Kidney (tissue), 22 donors: ENCODE measurements at places on chromosomes 7 and 10.
A peak's percentile ranks its signal among the peaks of the same experiment; 100 is the strongest.

DNA sequence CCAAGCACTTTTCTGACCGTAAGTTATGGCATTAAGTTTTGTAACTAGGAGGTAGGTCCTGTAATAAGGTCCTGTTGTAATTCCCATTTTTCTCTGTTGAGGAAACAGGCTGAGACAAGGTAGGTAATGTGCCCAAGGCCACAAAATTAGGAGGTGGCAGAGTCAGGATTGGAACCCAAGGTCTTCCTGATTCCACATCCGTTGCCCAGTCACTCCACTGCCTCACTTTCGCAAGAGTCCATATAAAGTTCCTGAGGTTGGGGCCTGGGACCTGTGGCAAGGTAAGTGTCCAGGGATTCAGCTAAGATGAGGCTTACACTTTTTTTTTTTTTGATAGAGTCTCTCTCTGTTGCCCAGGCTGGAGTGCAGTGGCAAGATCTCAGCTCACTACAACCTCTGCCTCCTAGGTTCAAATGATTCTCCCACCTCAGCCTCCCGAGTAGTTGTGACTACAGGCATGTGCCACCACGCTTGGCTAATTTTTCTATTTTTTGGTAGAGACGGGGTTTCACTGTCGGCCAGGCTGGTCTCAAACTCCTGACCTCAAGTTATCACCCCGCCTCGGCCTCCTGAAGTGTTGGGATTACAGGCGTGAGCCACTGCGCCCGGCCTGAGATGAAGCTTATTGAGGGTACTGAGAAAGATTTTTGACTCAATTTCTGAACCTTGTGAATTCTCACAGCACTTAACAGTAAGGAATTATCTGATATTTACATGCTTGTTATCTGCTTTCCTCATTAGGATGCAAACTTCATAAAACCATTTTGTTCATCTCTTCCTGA lies 20.3 kb upstream of the GNA12 start:
- DNase-seq, result no peak

GRCh38 chr10:72834183-72834825 lies 59.2 kb upstream of the OIT3 start:
- peak; percentile 70 for DNase-seq

DNA sequence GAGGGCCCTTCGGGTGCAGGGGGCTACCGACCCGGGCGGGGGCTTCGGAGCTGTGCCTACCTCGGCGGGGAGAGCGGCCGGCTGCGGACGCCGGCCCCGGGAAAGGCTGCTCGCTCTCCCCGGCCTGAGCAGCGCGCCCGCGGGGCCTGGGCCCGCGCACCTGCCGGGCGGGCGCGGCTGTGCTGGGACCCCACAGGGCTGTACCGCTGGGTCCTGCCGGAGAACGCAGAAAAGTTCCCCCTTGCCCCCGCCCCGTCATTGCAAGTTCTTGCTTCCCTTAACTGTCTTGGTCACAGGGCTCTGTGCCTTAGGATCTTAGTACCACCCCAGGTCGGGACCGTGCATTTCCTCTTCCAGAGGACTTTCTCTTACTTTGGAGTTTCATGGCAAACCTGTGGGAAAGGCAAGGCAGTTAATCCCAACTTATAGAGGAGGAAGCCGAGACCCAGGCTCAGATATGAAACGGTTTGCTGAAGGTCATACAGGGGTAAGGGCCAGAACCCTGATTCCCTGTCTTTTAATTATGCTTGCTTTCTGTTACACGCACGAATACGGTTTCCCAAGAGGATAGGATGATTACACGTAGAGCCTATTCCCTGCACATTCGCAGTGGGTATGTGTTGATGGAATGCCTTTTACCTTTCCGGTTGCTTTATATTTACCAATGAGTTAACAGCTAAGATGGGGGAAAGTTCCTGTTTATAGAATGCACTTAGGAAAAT lies 652 bp downstream of the PCGF5 start:
- DNase-seq, result no peak

DNA sequence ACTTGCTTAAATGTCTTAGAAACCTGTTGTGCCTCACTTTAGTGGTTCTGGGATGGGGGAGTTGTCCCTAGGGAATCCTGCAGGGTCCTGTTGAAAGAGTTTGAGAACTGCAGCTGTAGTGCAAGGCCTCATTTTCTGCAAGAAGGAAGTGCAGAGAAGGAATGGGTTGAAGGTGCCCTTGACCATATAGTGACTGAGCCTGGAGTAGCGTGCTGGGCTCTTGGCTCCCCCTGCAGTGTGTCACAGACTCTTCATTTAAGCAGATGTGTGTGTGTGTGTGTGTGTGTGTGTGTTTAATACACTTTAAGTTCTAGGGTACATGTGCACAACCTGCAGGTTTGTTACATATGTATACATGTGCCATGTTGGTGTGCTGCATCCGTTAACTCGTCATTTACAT lies 92.2 kb downstream of the GRK5 start:
- no peak for DNase-seq

DNA sequence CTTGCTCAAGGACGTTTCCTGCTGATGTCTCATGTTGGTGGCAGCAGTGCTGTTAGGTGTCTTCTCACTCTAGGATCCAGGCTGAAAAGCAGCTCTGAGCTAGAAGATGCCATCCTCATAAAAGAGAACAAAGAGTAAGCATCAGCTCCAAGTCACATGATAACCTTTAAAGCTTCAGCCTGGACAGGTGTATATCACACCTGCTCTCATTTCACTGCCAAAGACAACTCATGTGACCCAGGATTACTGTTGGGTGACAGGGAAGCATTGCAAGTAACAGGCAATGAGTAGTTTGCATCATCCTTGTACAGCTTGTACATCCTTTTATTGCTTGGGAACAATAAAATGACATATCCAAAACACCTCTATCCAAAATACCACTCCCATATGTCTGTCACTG lies 423.4 kb upstream of the DPP6 start:
- no peak for DNase-seq

DNA sequence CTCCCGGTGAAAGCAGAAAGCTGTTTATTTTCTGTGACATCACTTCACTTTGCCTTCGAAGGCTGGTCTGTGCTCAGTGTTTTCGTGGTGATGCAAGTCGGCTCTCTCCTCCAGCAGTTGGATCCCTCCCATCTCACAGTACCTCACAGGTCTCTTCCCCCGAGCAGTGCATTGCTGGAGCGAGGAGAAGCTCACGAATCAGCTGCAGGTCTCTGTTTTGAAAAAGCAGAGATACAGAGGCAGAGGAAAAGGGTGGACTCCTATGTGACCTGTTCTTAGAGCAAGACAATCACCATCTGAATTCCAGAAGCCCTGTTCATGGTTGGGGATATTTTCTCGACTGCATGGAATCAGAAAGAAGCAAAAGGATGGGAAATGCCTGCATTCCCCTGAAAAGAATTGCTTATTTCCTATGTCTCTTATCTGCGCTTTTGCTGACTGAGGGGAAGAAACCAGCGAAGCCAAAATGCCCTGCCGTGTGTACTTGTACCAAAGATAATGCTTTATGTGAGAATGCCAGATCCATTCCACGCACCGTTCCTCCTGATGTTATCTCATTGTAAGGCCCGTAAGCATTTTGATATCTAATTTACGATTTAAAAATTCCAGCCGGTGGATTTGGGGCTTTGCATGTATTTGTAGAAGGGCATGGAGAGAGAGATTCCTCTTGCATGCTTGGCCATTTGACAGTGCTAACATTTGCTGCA lies at the start of gene LGI1:
Gene LGI1 (plus strand): TSS at position 136 of the 707 bp plus-strand sequence. CDS start 209 bp downstream, at position 345.
- DNase-seq, result no peak

GRCh38 chr7:51376420-51377092 lies 59.9 kb upstream of the COBL start:
- peak; percentile 26 for DNase-seq

DNA sequence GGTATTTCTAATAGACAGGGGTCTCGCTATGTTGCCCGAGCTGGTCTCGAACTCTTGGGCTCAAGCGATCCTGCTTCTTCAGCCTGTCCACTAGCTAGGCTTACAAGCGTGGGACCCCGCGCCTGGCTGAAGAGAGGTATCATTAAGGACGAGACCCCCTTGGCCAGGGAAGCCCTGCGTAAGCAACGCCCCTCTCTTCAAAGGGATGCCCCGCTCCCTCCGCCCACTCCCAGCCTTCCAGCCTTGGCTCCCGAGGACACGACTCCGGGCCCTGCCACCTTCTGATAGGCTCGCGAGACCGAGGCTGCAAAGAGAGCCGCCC lies 220 bp upstream of the ZKSCAN5 start:
- peak; percentile 99 for DNase-seq

- no peak for DNase-seq
These were observed 72.0 kb downstream of the RNF216 start for GRCh38 chr7:5709347-5709950.

GRCh38 chr10:7547829-7548228 lies 118.9 kb downstream of the ITIH5 start:
- DNase-seq, result no peak

DNA sequence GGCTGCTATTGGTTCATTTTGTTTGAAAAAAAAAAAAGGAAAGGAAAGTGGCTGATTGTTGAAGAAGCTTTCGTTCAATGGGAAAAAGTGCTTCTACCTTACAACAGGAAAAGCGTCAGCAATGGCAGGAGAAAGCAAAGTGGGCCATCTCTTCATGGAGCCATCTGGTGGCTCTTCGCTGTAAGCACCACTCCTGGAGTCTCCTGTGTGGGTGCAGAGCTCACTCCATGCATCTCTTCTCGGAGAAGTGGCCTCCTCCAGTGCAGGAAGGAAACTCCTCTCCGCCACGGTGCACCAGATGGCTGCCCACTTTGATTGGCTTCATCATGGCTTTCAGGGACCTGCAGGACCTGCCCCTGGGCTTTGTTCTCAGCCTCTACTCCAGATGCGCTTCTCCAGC lies 250.9 kb downstream of the PTEN start:
- peak; percentile 42 for DNase-seq

- DNase-seq, result no peak
These were observed 125.3 kb downstream of the NEURL1 start for GRCh38 chr10:103618575-103619423.

GRCh38 chr7:115363916-115364315 lies 442.0 kb downstream of the MDFIC start:
- DNase-seq, result no peak

DNA sequence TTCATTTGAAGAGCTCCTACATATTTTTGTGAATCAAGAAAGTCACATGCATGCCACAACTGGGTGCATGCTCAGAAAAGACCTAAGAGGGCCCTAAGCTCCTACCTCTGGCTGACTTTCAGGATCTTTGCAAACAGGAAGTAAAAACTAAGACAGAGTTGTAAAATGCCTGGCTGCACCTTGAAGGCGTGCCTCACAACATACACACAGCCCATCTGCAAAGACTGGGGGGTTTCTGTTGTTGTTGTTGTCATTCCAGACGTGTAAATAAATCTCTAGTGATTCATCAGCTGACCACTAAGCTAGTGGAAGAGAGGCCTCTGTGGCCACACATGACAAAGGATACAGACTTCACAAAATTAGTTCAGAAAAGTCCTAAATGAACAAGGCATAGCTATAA lies 31.8 kb downstream of the SMURF1 start:
- no peak for DNase-seq

DNA sequence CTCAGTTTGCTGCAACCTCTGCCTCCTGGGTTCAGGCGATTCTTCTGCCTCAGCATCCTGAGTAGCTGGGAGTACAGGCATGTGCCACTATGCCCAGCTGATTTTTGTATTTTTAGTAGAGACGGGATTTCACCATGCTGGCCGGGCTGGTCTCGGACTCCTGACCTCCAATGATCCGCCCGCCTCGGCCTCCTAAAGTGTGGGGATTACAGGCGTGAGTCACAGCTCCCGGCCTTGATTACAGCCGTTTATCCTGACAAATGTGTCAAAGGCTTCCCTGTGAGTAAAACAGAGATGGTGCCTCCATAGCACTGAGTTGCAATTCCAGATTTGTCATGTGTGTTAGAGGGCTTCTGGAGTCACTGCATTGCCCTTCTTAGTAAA lies 273.7 kb downstream of the CCDC3 start:
- DNase-seq, result no peak

GRCh38 chr10:73920089-73920488 lies 9.2 kb downstream of the PLAU start:
- DNase-seq, result no peak

- DNase-seq, result no peak
These were observed 1.8 kb downstream of the REEP3 start for GRCh38 chr10:63522995-63523394.

GRCh38 chr10:119120413-119120867 lies 16.5 kb downstream of the DENND10 start:
- DNase-seq, result no peak

GRCh38 chr7:129859183-129859582 lies 93.6 kb downstream of the UBE2H start:
- DNase-seq, result no peak

- DNase-seq, result no peak
These were observed 4.6 kb upstream of the TSPAN15 start for GRCh38 chr10:69446650-69447151.

GRCh38 chr10:21238044-21238443 lies 287.4 kb downstream of the SKIDA1 start:
- DNase-seq, result no peak

- DNase-seq, result no peak
These were observed 127.2 kb downstream of the CELF2 start for GRCh38 chr10:11144626-11145494.

- DNase-seq, result no peak
These were observed 4.6 kb downstream of the AGMO start for GRCh38 chr7:15557186-15557585.

DNA sequence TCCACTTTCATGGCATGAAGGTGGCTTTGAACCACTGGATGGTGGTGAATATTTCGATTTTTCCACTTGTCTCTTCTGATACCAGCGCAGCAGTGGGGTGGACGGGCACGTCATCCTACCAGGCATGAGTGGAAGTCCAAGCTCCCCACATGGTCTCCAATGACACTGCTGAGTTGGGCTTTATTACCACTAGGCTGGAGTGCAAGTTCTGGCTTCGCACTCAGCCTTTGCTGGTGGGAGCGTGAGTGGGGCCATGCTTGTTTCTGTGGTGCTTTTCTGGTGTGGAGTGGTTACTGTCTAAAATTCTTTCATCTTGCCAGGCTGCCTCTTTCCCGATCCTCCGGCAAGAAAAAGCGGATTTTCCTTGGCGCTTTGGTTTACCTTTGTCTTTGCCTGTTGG lies 70.1 kb upstream of the SDK1 start:
- DNase-seq, result no peak

DNA sequence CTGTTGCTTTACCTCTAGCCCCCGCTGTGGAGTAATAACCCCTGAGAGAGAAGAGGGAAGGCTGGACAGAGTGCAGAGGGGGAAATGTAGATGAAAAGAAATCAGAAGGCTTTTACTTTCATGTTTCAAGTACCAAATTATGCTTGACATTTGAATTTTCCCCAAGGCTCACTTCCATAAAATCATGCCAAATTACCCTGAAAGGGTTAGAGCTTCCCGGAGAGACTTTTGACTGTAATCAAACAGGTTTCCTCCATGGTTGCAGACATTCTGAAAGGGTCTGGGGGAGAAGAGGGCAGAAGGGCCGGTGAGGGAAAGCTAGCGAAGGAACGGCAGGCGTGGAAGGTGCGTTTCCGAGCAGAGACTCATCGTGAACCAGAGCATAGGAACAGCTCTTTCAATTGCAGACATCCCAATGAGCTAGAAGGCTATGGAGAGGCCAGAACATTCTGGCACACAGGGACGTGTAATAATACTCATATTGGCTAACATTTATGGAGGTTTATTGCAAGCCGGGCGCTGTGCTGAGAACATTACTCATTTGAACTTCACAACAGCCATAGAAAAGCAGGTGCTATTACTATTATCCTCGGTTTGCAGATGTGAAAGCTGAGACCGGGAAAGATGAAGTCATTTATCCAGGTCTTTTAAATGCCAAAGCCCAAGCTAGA lies 620.8 kb upstream of the AUTS2 start:
- no peak for DNase-seq

GRCh38 chr7:5780801-5781496 lies 514 bp downstream of the RNF216 start:
- DNase-seq, result peak; percentile 59

- DNase-seq, result peak; percentile 78
These were observed 677 bp downstream of the TSPAN14 start for GRCh38 chr10:80454513-80455460.

GRCh38 chr10:119370972-119371703 lies 163.8 kb downstream of the GRK5 start:
- peak; percentile 50 for DNase-seq
